ENCODE measurements at places on chromosomes 3 and 15. TPM values are rescaled to one million over a fixed set of nuclear protein-coding genes. Genes with fewer than 3 reads are reported as not detected.

MRAS gene
- 396 TPM for total RNA-seq

MB21D2 gene
- 2.1 TPM for total RNA-seq

DNA sequence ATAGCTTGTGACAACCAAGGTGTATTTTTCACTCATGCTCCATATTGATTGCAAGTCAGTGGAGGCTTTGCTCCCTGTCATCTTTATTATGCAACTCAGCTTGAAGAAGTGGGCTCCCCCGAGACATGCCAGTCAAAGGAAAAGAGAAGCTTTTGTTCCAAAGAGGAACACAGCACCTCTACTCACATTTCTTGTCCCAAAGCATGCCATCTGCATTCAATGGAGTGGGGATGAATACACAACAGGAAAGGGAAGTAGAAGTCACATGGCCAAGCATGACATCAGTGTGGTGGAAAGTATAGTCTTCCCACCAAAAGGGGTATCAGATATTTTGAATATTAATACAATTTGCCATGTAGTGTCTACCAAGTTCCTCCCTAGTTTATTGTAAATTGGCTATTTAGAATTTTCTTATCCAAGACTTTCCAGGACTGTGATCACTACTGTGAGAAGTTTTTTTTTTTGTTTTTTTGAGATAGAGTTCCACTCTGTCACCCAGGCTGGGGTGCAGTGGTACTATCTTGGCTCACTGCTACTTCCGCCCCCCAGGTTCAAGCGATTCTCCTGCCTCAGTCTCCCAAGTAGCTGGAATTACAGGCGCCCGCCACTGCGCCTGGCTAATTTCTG lies 114.5 kb downstream of the GMPS start:
- no peak for DNase-seq

GRCh38 chr3:193554811-193555210 lies at the start of gene ATP13A4:
Gene ATP13A4 (minus strand): TSS chr3:193554895. CDS start chr3:193554799, 96 bp downstream.
- no peak for DNase-seq

DNA sequence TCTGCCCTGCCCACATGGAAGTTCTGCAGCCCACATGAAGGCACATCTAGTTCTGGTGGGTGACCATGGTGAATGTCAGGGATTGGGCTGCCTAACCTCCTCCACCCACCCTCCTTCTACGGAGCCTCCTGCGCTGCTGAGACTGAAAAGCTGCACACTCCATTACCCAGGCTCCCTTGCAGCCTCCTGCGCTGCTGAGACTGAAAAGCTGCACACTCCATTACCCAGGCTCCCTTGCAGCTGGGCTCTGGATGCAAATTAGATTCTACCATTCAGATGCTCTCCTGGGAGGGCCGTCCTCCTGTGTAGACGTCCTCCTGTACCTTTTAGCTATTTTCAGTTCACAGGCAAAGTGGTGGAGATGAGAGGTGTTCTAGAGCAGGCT lies 32.1 kb downstream of the POMGNT2 start:
- no peak for DNase-seq

- DNase-seq, result no peak
These were observed 762 bp downstream of the NCK1 start for GRCh38 chr3:136862617-136863322.

- no peak for DNase-seq
These were observed 41.9 kb upstream of the SLC6A1 start for GRCh38 chr3:10950476-10951294.

DNA sequence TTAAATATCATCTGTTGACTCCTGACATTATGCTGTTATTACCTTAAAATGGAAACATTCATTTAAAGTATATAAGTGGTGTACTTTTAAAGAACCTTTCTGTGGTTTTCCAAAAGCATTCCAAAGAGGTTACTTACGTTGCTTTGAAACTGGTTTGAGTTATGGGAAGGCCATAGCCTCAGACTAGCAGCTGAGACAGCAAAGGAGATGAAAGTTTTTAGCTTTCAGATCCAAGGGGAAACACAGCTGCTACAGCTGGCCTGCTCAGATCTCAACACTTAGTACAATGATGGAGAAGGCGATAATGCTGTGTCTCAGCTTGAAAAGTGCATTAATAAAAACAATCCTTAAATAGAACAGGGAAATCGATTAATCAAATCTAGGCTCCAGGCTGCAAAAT lies 921.1 kb downstream of the ROBO1 start:
- DNase-seq, result no peak
